ENCODE measurements at places on chromosomes 12 and 14.

- no peak for DNase-seq
These were observed 59.3 kb upstream of the KCNA5 start for GRCh38 chr12:4984344-4984743.

- no peak for DNase-seq
These were observed 4.6 kb downstream of the BTG1 start for GRCh38 chr12:92140896-92141536.

DNA sequence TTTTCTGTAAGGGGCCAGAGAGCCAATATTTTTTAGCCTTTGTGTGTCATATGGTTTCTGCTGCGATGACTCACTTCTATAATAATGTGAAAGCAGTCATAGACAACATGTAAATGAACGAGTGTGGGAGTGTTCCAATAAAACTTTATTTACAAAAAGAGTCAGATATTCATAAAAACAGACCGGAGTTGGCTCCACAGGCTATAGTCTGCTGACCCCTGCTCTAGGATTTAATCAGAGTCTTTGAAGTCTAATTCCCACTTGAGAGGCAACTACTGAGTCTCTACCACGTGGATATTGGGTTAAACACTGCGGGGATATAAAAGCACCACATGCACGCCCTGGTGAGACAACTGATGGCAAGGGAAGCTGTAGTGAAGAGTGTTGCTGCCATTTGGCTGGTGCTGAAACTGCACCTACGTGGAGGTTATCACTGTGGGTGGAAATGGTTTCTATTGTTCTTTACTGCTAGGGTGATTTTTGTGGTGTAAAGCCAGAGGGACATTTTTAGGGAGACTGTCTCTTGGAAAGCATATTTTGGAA, 3.6 kb upstream of the NINJ2 start:
- DNase-seq: no peak

DNA sequence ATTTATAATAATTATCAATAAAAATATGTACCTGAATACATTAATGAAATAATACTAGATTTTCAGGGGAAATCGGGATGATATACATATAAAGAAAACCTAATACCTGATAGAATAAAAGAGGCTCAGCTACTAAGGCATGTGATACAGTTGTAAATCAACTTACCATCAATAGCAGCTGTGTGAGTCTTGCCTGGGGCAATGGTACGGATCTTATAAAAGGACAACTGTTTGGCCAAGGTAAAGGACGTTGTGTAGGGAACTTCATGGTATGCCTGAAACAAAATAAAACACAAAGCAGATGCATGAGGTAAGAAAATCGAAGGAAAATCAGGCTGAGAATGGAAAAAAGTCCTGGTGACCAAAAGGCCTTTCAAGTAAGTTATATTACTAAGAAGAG, 25.4 kb downstream of the NEK9 start:
- DNase-seq: no peak

GRCh38 chr12:6957151-6957701, 6.1 kb downstream of the PTPN6 start:
- DNase-seq: no peak

DNA sequence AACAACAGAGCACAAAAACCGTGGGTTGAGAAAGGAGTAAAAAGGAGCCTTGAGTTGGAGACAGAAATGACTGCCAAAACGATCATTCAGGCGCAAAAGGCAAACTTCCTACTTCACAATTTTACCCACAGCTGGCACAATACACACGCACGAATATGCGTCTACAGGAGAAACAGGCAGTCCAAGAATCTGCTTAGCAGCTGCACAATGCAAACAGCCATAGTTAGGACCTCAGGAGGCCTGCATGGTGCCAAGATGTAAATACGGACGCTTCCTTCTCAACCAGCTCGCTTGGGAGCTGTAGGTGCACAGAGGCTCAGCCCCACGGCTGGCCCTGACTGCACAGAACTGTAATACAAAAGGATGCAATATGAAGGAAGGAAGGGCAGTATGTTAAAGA, 250.1 kb upstream of the CAND1 start:
- DNase-seq: no peak

GRCh38 chr14:81323093-81323492, 77.0 kb downstream of the STON2 start:
- DNase-seq: no peak

DNA sequence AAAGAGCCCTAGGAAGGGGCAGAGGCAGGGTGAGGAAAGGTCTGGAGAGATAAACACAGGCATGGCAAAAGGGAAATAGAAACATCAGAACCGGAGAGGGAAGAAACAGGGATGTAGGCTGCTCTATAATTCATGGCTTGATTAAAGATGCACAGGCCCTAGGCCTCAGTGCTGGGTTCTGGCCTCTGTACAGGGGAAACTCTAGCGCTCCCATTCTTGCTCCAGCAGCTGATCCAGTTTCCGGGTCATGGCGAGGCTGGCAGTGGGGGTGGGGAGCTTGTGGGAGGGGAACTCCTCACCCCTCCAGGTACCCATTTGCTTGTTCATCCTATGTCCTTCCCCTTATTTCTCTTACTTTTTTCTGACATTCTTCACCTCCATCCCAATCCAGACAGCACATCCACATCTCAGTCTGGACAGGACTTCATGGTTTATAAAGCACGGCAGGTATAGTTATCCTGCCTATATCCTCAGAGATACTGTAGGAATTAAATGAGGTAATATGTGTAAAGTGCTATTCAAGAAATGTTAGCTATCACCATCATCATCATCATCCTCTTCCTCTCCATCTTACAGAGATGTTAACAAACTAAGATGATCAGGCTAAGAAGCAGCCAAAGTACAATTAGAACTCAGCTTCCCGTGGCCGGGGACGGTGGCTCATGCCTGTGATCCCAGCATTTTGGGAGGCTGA, 8.0 kb upstream of the GPR84 start:
- DNase-seq: no peak

- DNase-seq: no peak
These were observed 275.3 kb downstream of the CCER1 start for GRCh38 chr12:90679674-90680073.

GRCh38 chr12:54585243-54585642, 3.2 kb downstream of the PPP1R1A start:
- no peak for DNase-seq

- no peak for DNase-seq
These were observed 18.8 kb downstream of the MVK start for GRCh38 chr12:109592195-109592904.

DNA sequence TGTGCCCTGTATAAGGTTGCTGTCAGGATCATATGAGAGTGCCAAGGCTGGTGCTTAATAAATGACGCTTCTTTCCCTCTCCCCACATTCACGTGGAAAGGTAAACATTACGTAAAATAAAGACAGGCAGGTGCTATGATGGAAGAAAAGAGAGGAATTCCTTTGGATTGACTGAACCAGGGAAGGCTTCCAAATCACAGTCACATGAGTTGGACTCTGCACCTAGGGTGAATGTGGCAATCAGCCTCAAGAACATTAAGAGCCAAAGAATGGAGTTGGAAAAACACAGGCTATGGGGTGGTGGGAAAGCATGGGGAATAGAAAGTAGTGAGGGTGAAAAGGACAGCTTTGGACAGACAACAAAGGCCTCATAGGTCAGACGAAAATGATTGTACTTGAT, 473.1 kb downstream of the VRK1 start:
- no peak for DNase-seq

DNA sequence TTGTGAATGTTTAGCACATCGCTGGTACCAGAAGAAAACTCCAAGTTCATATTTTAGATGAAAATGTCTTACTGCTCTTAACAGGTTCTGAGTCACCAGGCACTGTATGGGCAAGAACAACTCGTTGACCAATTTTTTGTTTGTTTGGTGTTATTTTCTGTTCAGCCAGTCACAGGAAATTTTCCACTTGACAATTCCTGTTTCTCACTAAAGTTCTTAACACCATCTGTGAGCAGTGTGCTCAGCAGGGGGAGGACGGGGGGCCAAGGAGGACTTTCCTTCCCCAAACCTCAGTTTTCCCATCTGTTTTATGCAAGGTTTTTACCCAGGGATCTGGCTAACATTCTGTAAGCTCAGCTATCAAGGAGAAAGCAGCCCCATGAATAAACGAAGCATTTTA, 3.0 kb downstream of the NUAK1 start:
- DNase-seq: no peak

DNA sequence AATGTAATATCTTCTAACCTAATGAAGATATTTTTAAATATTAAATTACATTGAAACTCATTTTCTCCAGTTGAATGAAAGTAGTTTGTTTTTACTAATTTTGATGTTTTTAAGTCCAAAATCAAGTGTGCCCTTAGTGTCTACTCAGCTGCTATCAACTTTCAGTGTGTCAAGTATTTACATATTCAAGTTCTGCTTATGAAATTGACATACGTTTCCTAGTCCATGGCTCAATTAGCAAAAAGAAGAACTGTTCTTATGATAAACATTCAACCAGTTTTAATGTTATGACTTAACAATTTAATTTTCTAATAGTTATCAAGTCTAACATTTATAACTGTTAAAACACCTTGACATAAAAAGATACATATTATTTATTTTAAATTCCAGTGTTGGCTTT, 137.1 kb downstream of the DUSP6 start:
- DNase-seq: no peak

GRCh38 chr12:3119192-3119755, 42.1 kb downstream of the TSPAN9 start:
- no peak for DNase-seq

- DNase-seq: peak; percentile 36
These were observed 67.9 kb upstream of the USP15 start for GRCh38 chr12:62192180-62192902.

GRCh38 chr12:19299765-19300164, 139.5 kb upstream of the AEBP2 start:
- no peak for DNase-seq

GRCh38 chr14:67934087-67934486, 114.5 kb downstream of the RAD51B start:
- peak; percentile 41 for DNase-seq

DNA sequence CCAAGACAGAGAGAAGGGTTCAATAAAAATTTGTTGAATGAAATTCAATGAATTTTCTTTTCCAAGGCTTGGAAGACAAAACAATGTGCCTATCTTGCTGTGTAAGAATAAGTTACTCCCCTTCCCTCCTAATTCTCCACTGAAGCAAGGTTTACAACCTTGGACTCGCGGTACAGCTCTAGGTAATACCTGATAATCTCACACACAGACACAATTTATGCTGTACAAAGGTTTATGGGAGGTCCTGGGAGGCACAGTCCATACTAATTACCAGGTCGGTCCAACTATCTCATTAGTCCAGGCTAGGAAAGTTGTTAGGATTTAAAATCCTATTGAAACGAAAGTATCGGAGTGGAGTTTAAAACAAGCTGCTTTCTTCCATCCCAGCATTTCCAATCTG, 42.6 kb downstream of the NELL2 start:
- DNase-seq: no peak

GRCh38 chr12:100935929-100936328, 141.4 kb downstream of the ANO4 start:
- DNase-seq: no peak

- no peak for DNase-seq
These were observed 8.9 kb upstream of the WNT5B start for GRCh38 chr12:1620092-1620491.

GRCh38 chr12:128968668-128969067, 115.4 kb downstream of the GLT1D1 start:
- DNase-seq: no peak

- no peak for DNase-seq
These were observed 105.2 kb downstream of the ZFC3H1 start for GRCh38 chr12:71558445-71558844.

DNA sequence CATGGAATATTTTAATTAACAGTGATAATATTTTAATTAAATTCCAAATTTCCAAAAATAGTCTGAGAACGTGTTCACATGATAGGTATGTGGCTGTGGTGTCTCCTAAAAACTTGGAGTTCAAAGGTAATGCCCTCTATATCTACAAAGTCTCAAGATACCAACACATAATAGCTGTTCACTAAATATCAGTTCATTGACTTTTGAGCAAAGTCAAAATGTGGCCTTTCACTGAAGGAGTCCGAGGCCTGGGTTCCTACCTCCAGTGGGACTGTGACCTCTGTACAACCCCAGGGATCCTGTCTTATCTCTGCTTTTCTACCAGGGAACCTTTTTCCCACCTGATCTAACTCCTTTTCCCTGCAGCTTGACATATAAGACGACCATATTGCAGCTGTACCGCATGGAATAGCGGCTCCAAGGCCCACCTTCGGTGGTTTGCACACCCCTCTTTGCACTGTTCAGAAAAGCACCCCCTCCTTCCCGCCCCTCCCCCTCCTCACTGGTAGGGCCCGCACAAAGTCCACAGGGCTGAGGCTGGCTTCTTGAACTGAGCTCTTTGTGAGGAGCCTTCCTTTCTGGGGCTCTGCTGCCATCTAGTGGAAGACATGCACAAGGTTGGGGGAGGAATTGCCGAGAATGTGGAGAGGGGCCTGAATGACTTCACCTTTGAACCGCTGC, 3.1 kb downstream of the CCND2 start:
- DNase-seq: peak; percentile 66

DNA sequence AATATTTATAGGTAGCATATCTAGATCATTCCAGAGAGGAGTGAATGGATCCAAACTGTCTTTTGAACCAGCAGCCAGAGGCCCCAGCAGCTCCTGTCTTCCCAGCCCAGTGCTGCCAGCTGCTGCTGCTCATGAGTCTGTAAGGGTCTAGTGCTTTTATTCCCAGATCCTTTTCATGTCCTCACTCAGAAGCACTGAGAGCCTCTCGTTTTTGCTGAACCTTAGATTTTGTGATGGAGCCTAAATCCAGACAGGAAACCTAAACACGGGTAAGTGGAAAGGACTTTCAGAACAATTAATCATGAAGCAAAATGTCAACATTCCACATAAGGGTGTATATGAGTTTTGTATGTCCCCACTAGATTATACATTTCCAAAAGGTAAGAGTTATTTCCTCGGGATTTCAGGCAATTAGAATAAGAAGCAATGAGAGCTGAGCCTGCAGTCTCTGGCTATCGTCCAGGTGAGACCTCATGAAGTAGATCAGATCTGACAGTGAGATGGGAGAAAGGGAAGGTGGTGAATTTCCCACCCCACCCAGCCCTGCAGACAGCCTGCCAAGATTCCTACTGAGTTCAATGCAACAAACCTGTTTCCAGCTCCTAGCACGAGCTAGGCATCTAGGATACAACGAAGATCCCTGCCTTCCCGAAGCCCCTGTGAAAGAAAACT, 84.4 kb downstream of the NINJ2 start:
- no peak for DNase-seq

GRCh38 chr12:81499809-81500208, 259.3 kb downstream of the PPFIA2 start:
- no peak for DNase-seq

GRCh38 chr12:25876383-25877045, 82.0 kb upstream of the RASSF8 start:
- no peak for DNase-seq

DNA sequence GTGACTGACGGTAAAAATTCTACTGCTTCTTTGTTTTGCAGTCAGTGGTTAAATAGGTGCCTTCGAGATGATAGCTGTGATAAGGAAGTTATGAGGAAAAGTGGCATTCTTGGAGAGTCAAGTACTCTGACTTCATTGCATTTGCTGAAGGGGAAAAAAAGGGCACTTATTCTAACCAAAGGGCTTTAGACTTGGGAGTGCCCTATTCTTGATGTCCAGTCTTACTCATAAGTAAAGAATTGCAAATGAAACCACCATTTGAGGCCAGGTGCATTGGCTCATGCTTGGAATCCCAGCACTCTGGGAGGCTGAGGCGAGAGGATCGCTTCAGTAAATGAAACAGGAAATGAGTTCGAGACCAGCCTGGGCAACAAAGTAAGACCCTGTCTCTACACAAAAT, 40.3 kb downstream of the BRAP start:
- peak; percentile 9 for DNase-seq

GRCh38 chr14:80387563-80387981, 176.3 kb upstream of the DIO2 start:
- no peak for DNase-seq

Data from HS-27A (cell line).